ENCODE measurements at places on chromosomes 7 and 10.

- no peak for DNase-seq
Observed at GRCh38 chr7:128347647-128348097, 4.0 kb upstream of the RBM28 start.

- DNase-seq: no peak
Observed at GRCh38 chr7:1564603-1565022, 5.2 kb downstream of the PSMG3 start.

DNA sequence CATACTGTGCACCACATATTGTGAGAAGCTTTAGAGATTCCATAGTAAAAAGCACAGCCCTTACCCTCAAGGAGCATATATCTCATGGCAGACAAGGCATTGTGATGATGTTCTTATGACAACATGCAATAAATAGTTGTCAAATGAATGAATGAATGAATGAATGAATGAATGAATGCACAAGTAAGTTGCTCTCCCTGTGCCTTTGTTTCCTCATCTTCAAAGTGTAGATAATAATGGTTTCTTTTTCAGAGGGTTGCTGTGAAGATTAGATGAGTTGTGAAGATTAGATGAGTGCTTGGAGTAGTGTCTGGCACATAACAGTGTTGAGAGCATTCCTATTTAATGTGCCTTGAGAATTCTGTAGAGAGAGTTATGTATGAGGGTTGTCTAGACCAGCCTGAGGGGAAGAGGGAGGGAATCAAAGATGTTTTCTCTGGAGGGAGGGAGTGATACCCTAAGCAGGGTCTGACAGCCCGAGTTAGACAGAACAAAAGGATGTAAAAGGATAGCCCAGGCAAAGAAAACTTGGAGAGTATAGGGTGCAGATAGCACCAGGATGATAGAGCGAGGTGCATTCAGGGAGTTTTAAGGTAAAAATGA, 217.2 kb downstream of the RELN start:
- DNase-seq: no peak

DNA sequence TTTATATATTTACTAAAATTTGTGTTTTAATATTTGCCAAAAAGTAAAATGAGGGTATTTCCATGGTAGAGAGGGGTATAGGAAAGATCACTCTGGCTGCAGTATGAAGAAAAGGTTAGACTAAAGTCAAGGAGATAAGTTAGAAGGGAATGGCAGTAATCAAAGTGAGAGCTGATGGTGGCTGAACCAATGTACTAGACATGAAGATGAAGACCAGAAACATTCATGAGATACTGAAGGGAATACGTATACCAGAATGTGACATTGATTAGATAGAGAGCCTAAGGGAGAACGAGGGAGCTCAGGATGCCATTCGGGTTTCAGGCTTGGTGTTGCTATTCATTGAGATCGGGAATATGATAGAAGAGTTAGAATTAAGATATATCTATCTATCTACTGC, 7.8 kb downstream of the ZNF713 start:
- DNase-seq: no peak

DNA sequence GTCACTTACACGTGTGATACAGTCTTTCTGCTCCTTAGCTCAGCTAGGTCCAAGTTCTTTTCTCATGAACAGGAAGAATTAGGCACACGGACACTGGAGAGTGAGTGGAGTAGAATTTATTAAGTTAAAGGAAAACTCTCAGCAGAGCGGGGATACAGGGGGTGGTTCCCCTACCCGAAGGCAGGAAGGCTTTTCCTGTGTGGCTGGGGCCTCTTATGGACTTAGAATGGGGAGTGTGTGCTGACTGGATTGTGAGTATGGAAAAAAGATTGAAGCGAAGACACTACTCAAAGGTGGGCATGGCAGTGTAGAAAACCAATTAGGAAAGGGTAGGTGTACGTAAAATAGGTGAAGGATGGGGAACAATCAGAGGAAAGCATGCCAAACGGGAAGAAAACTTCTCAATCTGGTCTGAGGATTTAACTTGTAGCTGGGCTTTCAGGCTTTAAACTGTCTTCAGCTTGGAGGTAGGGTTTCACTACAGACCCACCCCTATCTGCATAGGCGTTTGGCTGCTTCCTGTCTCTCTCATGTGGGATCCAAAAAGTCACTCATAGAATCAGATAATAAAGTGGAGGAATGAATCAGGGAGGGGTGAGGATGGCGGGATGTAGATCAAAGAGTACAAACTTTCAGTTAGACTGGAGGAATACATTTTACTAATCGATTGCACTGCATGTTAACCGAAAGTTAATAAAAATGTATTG, 104.2 kb downstream of the ANKRD7 start:
- DNase-seq: no peak

- DNase-seq: no peak
Observed at GRCh38 chr7:12062062-12062461, 149.0 kb upstream of the TMEM106B start.

Data from SW 1271 (cell line).